ENCODE measurements at places on chromosomes 2 and 18.
A peak's percentile ranks its signal among the peaks of the same experiment; 100 is the strongest.

DNA sequence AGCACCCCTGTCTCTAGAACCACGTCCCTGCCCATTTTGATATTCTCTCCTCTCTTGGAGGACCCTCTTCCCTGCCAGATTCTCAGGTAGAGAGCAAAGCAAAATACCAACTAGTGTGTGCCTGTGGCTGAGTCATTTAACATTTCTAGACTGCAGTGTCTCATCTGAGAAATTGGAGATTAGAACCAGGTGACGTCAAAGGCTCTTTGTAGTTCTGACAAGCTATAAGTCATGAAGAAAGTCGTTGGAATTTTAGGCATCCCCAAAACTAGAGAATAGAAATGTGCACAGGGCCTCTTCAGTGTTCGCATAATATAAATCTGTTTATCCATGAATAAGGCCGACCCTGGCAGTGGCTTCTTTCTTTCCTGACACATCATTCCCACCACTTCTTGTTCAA lies 74.4 kb upstream of the TANC1 start:
- no peaks in the 10 kb centered on the region for H3K27me3 ChIP-seq
- no peaks in the 10 kb centered on the region for H3K4me1 ChIP-seq
- no peak for DNase-seq

DNA sequence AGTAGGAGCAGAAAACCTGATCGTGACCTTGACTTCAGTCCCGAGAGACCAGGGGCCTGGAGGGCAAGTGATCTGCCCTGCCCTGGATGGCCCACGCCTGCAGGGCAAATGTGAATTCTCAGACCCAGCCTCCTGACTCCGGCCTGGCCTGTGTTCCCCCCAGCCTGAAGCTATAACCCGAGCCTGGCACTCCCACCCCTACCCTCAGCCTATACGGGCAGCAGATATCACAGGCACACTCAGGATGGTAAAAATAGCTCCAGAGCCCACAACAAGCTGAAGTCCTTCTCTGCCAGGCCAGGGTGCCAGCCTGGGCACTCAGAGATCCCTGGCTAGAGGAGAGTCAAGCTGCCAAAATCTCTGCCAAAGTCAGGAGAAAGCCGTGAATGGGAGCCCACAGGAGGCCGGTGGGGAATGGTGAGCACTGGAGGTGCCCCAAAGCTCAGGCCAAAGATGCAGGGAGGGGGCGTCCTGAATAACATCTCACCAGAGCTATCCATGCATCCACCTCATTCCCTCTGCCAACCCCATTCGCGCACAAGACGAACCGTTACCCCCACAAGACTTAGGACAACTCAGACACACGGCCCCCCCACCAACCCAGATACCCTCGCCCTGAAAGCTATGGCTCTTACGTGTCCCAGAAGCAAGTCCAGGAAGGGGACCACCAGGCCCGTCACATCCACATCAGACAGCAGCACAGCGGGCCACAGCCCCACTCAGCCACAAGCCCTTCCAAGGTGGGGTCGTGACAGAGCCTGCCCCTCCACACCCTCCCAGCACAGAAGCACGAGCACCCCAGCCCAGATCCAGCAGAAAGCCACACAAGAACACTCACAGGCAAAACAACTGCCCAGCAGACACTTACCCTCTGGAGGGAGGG lies 144.9 kb downstream of the TNS1 start:
- no peaks in the 10 kb centered on the region for H3K36me3 ChIP-seq
- H3K4me3 ChIP-seq: peak overlapping the region; percentile 27
- H3K27ac ChIP-seq: peak overlapping the region; percentile 70
- no peak for DNase-seq
- H3K27me3 ChIP-seq: no peaks in the 10 kb centered on the region
- peaks cover 25% of the 10 kb centered on the region for H3K4me1 ChIP-seq

- no peaks in the 10 kb centered on the region for H3K4me1 ChIP-seq
- H3K27me3 ChIP-seq: no peaks in the 10 kb centered on the region
Observed at GRCh38 chr18:27772081-27772480, 404.8 kb downstream of the CDH2 start.

DNA sequence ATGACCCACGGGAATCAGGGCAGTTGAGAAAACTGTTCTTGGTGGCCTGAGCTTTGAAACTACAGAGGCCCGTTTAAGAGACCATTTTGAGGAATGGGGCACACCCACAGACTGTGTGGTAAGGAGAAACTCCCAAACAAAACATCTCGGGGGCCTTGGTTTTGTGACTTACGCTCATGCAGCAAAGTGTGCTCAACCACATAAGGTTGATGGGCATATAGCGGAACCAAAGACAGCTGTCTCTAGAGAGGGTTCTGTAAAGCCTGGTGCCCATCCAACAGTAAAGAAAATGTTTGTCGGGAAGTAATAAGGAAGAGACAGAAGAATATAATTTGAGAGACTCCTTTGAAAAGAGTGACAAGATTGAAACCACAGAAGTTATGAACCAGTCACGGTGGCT lies 5.4 kb downstream of the MRO start:
- DNase-seq: no peak
- H3K27me3 ChIP-seq: no peaks in the 10 kb centered on the region
- H3K4me1 ChIP-seq: peaks cover 11% of the 10 kb centered on the region
- H3K36me3 ChIP-seq: no peaks in the 10 kb centered on the region

- peaks cover 9% of the 10 kb centered on the region for H3K36me3 ChIP-seq
- H3K27me3 ChIP-seq: no peaks in the 10 kb centered on the region
- H3K4me3 ChIP-seq: no peak overlapping the region
- H3K4me1 ChIP-seq: no peaks in the 10 kb centered on the region
Observed at GRCh38 chr2:119436993-119437772, 5.5 kb downstream of the TMEM37 start.

- H3K27me3 ChIP-seq: no peaks in the 10 kb centered on the region
- H3K36me3 ChIP-seq: no peaks in the 10 kb centered on the region
- H3K27ac ChIP-seq: no peak overlapping the region
- H3K4me1 ChIP-seq: no peaks in the 10 kb centered on the region
- no peak overlapping the region for H3K4me3 ChIP-seq
- DNase-seq: no peak
Observed at GRCh38 chr18:79241755-79242154, 154.0 kb upstream of the NFATC1 start.

DNA sequence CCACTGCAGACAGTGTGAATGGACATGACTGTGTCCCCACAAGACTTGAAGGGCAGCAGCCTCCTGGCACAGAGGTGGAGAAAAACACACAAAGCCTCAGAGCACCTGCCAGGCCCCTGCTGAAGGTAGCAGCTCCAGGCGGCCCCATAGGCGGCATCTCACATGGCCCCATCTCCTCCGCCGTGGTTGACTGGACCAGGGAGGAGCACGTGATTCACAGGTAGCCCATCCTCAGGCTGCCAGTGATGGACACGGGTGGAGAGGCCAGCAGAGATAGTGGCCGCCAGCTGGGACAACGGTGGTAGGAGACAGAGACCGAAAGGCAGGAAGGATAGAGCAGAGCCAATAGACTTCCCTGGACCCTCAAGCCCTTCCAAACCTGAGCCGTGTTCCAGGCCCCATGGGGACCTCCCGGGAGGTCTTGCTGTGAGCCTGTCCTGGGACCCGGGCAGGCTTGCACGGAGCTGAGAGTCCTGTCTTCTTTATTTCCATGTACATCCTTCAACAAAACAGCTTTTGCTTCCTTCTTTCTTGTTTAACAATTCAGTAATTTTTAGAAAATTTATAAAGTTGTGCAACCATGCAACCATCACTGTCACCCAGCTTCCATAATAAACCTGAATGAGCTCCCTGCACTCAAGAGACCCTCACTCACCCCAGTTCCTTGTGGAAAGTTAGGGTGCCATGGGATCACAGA lies 26.9 kb downstream of the GPR55 start:
- H3K27ac ChIP-seq: no peak overlapping the region
- no peak overlapping the region for H3K4me3 ChIP-seq
- no peak for DNase-seq
- H3K36me3 ChIP-seq: no peaks in the 10 kb centered on the region
- H3K27me3 ChIP-seq: no peaks in the 10 kb centered on the region
- H3K4me1 ChIP-seq: no peaks in the 10 kb centered on the region

DNA sequence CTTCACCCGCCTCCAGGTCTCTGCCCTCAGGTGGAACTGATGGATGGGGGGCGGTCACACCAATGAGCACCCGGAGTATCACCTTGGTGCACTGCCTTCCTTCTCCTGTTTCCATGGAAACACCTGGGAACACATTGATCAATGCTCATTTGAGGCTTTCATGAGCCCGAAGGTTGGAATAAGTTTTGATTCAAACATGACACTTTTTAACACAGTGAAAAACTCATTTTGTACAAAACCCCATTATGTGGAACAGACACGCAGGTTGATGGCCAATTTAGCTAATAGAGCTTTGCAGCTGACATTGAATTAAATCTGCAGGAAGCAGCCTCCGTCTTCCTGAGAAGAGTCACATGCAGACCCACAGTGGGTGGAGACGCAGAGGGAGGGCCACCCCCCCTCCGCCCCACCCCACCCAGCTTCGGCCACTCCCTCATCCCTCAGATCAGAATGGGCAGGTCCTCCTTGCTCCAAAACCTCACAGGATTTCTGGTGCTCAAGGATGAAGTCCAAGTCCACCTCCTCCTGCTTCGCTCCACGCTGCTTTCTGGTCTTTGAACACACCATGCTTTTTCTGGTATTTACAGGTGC lies 96.0 kb upstream of the MYCN start:
- no peaks in the 10 kb centered on the region for H3K27me3 ChIP-seq
- no peak overlapping the region for H3K27ac ChIP-seq
- no peaks in the 10 kb centered on the region for H3K36me3 ChIP-seq
- no peak overlapping the region for H3K4me3 ChIP-seq
- no peaks in the 10 kb centered on the region for H3K4me1 ChIP-seq

DNA sequence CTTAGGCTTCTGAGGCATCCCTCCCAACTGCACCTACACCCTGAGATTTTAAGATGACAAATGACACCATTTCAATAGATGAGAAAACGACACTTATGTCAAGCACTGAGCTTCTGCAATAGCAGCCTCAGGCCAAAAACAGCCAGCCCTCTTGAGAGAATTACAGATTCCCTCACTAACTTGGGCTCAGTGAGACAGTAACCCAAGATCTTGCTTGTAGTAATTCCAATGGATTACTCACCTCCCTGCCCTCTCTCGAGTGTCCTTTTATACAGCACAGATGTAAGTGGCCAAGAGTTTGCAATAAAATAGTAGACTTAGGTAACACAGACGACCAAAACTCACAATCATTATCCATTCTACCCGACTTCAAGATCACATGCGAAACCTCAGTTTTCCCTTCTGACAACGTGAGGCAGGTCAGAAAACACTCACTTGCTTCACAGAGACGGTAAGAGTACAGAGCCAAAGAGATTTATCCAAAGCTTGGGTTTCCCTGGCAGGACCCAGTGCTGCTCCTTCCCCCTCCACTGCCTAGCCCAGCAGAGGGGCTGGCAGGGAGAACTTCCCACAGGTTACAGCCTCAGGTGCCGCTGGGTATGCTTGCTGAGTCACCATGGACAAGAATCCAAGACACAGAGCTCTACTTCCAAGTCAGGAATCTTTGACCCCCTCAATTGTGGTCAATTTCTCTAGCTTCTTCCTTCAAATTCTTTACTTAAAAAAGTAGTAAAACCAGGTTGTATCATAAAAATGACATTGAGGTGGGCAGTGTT lies 181.4 kb downstream of the MYO5B start:
- H3K27me3 ChIP-seq: no peaks in the 10 kb centered on the region
- H3K36me3 ChIP-seq: no peaks in the 10 kb centered on the region
- no peaks in the 10 kb centered on the region for H3K4me1 ChIP-seq

- H3K4me3 ChIP-seq: no peak overlapping the region
- H3K27ac ChIP-seq: no peak overlapping the region
- H3K27me3 ChIP-seq: no peaks in the 10 kb centered on the region
- DNase-seq: peak; percentile 48
- H3K4me1 ChIP-seq: no peaks in the 10 kb centered on the region
- no peaks in the 10 kb centered on the region for H3K36me3 ChIP-seq
Observed at GRCh38 chr2:138060301-138060635, 96.0 kb downstream of the HNMT start.

DNA sequence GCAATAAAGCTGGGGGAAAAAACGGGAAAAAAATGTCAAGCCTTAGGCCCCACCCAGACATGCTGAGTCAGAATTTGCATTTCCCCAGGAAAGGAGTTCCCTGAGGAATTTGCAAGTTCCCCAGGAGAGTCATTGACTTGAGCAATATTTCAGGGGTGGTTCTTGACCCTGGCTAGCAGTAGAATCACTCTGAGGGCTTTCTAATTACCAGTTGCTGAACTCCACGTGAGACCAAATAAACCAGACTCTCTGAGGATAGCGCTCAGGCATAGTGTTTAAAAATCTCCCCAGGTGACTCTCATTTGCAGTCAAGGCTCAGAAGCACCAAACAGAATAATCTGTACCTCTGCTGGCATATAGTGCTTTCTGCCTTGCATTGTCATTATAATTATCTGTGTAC lies 48.7 kb downstream of the C1QL2 start:
- no peak overlapping the region for H3K27ac ChIP-seq
- DNase-seq: no peak
- no peaks in the 10 kb centered on the region for H3K27me3 ChIP-seq
- H3K36me3 ChIP-seq: no peaks in the 10 kb centered on the region
- H3K4me3 ChIP-seq: no peak overlapping the region

GRCh38 chr2:47043142-47043890 lies 111.8 kb downstream of the STPG4 start:
- no peak overlapping the region for H3K4me3 ChIP-seq
- H3K4me1 ChIP-seq: peaks cover 37% of the 10 kb centered on the region
- H3K27me3 ChIP-seq: no peaks in the 10 kb centered on the region
- peak; percentile 34 for DNase-seq
- H3K36me3 ChIP-seq: no peaks in the 10 kb centered on the region

DNA sequence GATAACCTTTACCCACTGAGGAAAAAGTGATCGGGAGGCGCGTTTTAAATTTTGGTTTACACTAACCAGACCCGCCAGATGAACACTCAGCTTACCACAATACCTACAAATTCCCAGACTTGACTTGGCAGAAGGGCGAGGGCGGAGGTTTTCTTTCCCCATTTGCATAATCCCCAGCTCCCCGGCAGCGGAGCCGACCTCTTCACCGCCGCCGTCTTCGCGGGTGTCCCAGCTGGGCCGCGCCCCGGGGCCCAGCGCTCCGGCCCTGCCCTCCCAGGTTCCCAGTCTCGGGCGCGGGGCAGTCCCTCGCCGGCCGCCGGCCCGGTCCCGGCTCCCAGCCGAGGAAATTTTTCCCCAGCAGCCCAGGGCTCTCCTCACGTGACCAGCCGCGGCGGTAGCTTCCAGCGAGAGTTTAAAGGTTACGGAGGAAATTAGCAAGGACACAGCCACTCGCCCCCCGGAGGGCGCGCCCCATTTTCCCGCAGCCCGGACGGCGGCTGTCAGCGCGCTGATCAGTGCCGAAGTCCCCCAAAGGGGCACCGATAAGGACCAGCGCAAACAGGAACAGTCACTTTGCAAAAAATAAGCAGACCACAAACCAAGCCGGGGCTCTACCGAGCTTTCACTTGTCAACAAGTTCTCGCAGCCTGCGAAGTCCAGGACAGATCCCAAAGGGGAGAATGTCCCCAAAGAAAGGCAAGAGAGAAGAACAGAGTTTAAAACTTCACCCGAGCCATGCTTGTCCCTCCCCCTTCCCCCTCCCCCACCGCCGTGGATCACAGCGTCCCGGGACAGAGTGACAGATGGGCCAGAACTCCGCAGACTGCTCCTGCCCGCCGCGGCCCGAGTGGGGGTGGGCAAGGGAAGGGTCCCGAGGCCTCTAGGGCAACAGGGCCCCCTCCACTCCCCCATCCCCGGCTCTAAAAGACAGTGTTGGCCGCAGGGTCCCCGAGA lies 1.3 kb upstream of the PRKCE start:
- no peaks in the 10 kb centered on the region for H3K36me3 ChIP-seq
- peak overlapping the region; percentile 71 for H3K4me3 ChIP-seq
- peak overlapping the region; percentile 99 for H3K27ac ChIP-seq
- DNase-seq: peak; percentile 76
- peaks cover 45% of the 10 kb centered on the region for H3K4me1 ChIP-seq

GRCh38 chr2:237408335-237409000 lies 5.5 kb downstream of the COL6A3 start:
- no peaks in the 10 kb centered on the region for H3K4me1 ChIP-seq
- H3K27me3 ChIP-seq: no peaks in the 10 kb centered on the region
- H3K4me3 ChIP-seq: no peak overlapping the region

Measured in tibial nerve (tissue), 4 donors.